CD8-positive, alpha-beta T cell (primary cell): ENCODE measurements at places on chromosomes 7 and 10. TPM values are rescaled to one million over a fixed set of nuclear protein-coding genes. Genes with fewer than 3 reads are reported as not detected.
A peak's percentile ranks its signal among the peaks of the same experiment; 100 is the strongest.

- peak; percentile 85 for DNase-seq
These were observed 178.6 kb upstream of the INHBA start for GRCh38 chr7:41881331-41882130.

DNA sequence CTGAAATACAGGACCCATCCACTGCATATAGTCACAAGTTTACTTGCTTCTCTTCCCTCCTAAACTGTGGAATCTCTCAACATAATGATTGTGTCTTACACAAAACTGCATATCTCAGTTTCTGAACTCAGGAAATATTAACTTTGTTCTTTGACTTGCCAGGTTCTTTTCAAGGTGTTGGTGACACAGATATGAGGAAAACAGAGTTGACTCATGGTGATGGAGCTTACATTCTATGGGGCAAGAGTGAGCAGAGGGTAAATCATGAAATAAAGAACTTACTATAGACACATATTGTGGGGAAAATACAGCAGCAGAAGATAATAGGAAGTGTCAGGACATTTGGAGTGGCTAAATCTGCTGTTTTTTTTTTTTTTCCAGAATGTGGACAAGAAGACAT is 72.5 kb upstream of the IGFBP3 start:
- no peak for DNase-seq

GRCh38 chr10:55158633-55159032 is 357.6 kb upstream of the PCDH15 start:
- DNase-seq = no peak

Gene TRIM50
- not detected for total RNA-seq

Gene ZNF862
- 18.8 TPM for total RNA-seq

Gene ASB10
- total RNA-seq = not detected

Gene DMBT1
- total RNA-seq = not detected

Gene GRM3
- total RNA-seq = not detected
